ENCODE measurements at places on chromosomes 6 and 20.
A peak's percentile ranks its signal among the peaks of the same experiment; 100 is the strongest.

DNA sequence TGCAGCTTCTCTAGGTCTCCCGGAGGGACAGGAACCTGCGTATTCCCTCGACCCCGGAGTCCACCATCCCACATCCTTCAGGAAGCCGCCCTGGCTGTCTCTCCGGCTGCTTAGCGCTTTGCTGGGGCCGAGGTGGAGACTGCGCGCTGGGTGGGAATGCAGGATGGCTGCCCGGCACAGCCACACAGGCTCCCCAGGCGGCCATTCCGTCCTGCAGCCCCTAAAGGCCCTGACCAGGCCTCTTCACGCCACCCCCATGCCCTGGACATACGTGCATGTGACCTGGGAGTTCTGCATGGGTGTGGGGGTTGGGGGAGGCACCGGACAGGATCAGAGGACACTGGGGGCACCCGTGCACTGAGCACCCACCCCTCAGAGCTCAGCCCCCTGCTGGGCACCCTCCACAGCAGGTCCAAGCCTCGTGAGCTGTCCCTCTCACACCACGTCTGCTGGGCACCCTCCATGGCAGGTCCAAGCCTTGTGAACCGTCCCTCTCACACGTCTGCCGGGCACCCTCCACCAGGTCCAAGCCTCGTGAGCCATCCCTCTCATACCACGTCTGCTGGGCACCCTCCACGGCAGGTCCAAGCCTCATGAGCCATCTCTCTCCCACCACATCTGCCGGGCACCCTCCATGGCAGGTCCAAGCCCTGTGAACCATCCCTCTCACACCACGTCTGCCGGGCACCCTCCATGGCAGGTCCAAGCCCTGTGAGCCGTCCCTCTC, 40.4 kb upstream of the CHRNA4 start:
- DNase-seq, result no peak

DNA sequence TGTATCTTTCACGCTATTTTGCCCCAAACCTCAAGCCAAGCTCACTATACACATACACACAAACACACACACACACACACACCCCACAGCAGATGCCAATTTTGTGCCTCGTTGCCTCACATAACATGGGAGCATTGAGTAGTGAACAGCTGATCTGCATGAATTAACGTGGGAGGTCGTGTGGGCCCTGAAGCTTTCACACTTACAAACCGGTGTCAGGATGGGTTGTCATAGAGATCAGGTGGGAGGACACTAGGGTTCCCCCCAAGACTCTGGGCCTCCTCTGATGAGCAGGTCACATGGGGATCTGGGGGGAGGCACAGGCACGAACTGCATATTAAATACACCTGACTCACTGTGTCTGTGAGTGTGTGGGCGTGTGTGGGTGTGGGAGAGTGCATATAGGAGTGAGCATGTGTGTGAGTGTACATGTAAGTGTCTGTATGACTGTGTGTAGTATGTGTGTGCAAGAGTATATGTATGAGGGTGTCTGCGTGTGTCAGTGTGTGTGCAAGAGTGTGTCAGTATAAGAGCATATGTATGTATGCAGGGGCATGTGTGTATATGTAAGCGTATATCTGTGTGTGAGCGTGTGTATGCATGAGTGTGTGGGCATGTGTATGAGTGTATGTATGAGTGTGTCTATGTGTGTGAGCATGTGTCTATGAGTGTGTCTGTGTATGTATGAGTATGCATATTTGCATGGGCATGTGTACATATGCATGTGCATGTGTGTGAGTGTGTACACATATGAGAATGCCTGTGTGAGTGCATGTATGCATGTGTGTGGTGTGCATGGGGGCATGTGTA, 370.4 kb downstream of the PREX1 start:
- no peak for DNase-seq

GRCh38 chr6:150905769-150906168, 40.3 kb downstream of the MTHFD1L start:
- no peak for DNase-seq

DNA sequence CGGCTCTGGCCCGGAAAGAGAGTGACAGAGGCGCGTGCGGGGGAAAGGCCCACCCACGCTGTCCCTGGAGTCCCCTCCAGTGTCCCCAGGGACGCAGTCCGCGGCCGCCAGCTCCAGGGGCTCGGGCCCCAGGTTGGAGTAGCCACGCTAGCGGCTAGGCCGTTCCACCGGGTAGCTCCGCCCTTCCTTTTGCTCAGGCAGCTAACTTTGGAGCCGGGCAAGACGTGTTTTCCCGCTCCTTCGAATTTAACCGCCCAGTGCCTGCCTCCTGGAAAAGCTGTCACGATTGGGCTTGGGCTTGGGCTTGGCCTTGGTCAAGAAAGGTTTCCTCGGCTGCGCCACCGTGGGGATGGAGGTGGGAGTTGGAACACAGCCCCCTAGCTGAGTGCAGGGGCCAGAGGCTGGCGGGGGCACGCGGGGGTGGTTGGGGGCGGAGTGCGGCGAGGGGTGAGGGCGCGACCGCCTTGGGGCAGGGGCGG, 4.7 kb downstream of the LINC00237 start:
- DNase-seq, result no peak

GRCh38 chr6:10478187-10479040, 42.7 kb upstream of the GCNT2 start:
- DNase-seq, result peak; percentile 16

DNA sequence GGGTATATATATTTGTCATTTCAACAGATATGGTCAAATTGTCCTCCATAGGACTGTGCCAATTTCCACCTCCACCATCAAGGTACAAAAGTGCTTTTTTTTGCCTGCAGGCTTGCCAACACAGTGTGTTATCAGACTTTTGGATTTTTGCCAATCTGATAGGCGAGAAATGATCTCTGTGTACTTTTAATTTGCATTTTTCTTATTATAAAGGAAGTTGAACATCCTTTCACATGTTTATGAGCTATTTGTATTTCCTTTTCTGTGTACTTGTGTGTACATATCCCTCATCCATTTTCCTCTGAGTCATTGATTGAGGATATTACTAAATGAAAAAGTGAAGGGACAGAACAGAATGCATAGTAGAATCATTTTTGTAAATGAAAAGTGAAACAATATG, 39.0 kb upstream of the PTPN1 start:
- DNase-seq, result no peak

DNA sequence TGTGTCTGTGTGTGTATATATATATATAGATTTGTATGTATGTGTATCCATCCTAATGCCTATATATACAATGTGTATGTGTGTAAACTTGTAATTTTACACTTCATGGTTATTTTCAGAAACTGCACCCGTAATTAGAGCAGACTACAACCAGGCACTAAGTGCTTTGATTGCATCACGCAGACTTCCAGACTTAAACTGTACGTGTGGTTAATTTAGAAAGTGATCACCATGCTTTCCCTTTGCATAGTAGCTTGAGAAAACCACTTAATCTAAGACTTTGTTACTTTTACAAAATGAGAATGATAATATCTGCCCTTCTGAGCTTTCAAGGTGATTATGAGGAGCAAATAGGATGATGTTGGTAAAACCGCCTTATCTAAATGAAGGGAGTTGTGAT, 50.1 kb upstream of the E2F3 start:
- DNase-seq, result no peak

DNA sequence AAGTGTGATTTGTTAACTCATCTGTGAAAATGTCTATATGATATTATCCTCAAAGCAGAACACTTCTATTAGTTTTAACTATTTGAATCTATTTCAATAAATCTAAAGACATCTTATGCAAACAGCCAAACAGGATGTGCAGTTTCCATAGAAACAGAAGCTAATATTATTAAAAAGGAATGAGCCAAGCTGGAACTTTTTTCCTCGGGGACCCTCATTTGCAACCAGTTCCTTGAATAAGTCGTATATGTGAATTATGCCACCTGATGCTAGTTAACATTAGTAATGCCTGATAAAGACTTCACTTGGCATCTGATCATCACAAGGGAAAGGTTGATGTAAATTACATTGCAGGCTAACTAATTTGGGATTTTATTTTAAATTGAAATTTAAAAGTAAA, 216.9 kb upstream of the SMLR1 start:
- DNase-seq, result no peak

GRCh38 chr20:17767624-17768023, 67.9 kb downstream of the BANF2 start:
- no peak for DNase-seq

DNA sequence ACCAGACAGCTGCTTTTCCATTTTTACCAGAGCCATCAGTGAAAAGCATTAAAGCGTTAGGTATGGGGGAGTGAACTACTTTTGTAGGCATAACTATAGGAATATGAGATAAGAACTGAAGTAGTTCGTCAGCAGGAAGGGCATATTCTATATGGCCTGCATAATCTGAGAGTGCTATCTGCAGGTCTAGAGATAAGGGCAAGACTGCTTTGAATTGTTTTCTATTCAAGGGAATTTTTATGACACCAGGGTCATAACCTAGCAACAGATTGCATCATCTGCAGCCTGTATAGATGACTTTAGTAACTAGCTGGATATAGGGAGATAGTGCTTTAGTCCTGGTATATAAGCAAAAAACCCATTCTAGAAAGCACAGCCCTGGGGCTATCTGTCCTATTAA, 437.3 kb upstream of the HTR1E start:
- DNase-seq, result no peak

DNA sequence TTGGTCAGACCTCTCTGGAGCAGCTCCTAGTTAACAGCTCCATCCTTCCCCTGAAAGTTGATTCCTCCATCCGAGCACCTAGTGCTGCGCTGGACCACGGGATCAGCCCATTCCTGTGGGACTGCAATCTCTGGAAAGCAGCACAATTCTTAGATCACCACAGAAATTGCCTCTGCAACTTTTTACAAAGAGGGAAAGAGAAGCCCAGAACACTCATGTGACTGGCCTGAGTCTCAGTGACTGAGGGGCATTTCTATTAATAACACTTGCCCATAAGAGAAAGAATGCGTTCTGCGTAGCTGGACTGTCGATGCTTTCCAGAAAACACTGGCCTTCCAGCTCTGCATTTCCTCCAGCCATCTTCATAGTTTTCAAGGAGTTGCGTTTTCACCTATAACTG, 18.3 kb downstream of the MPC1 start:
- DNase-seq, result no peak

DNA sequence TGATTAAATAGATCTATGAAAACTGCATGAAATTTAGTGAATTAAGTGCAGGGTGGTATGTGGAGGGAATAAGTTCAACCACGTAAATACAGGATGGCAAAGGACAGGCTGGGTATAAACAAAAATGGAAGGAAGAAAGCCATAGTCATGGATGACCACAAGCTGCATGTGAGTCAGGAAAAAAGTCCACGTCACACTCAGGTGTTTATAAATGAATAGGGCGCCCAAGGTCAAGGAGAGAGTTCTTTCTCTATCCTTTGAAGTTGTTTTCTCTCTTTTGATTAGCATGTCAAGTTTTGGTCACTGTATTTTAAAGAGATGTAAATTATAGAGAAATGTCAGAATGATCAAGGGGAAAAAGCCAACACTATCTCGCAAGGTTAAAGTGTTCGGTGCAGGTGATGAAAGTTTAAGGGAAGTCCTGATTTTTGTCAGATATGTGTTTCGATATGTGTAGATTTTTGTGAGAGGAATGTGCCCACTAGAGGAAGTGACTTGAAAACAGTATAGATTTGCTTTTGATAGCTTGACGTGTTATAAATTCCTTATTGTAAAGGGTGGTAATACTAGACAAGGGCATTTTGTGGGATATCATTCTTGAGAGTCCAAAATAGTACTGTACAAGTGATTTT, 58.7 kb downstream of the MAP3K4 start:
- DNase-seq, result no peak

GRCh38 chr6:159953091-159953601, 15.7 kb upstream of the IGF2R start:
- no peak for DNase-seq

DNA sequence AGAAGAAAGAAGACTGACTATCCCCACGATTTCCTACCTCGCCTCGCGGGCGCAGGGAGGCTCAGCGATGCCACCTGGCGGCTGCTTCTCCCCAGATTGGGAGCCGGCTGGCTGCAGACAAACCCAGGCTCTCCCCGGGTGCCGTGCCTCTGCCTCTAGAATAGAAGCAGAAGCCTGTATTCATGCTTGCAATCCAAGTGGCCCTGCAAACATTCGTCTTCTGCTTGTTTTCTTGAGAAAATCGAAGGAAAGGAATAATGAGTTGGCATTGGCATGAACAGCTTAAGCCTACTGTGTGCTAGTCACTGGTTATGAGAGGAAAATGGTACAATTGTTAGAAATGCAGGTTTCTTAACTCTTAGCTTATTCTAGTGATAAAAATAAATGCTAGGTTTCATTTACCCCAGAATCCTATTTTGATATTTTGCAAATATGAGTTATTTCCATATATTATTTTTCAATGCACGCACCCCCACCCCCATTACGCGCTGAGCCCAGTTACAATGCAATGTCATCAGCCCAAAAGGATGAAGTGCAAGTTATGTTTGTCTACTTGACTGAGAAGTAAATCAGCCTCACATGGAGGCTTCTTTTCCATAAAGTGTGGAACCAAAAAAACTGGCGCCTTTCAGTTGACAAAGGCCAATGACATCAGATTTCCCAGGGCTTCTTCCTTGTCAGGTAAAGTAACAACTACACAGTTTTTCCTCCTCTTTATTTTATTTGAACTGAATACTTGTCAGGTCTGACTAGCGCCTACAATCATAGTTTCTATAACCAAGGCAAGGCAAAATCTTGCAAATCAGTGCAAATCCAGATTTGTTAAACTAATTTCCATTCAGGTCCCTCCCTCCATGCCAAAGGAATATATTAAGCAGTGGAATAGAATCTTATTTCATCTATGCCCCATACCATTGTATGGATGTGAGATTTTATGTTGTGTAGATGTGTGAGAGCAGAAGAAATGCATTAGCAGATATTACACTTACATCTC, 3.9 kb upstream of the SOX4 start:
- peak; percentile 86 for DNase-seq

DNA sequence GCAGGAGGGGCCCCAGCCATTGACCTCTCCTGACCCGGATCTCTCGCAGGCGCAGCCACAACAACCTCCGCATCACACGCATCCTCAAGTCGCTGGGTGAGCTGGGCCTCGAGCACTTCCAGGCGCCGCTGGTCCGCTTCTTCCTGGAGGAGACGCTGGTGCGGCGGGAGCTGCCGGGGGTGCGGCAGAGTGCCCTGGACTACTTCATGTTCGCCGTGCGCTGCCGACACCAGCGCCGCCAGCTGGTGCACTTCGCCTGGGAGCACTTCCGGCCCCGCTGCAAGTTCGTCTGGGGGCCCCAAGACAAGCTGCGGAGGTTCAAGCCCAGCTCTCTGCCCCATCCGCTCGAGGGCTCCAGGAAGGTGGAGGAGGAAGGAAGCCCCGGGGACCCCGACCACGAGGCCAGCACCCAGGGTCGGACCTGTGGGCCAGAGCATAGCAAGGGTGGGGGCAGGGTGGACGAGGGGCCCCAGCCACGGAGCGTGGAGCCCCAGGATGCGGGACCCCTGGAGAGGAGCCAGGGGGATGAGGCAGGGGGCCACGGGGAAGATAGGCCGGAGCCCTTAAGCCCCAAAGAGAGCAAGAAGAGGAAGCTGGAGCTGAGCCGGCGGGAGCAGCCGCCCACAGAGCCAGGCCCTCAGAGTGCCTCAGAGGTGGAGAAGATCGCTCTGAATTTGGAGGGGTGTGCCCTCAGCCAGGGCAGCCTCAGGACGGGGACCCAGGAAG, 4.5 kb upstream of the COL9A3 start:
- no peak for DNase-seq

GRCh38 chr6:133099573-133099972, 141.6 kb upstream of the EYA4 start:
- DNase-seq, result no peak

Data from right renal pelvis (tissue), 4 donors.